Endothelial cell of umbilical vein (primary cell): ENCODE measurements at places on chromosomes 6 and 20. TPM values are rescaled to one million over a fixed set of nuclear protein-coding genes. Genes with fewer than 3 reads are reported as not detected.

Gene EPB41L1
- 11.1 and 12.2 TPM in 2 replicates for total RNA-seq

Gene AIG1
- total RNA-seq = 17.7 and 18.2 TPM in 2 replicates

Gene DNAH8
- total RNA-seq = 0.29 and 0.97 TPM in 2 replicates

Gene PRR18
- total RNA-seq = not detected in 2 replicates

Gene IRAK1BP1
- total RNA-seq = 2.7 and 3.0 TPM in 2 replicates

Gene SLA2
- not detected in 2 replicates for total RNA-seq

Gene RSPH4A
- 0.15 and 0.18 TPM in 2 replicates for total RNA-seq

Gene LGSN
- not detected in 2 replicates for total RNA-seq

Gene MCUR1
- 18.5 and 21.2 TPM in 2 replicates for total RNA-seq

Gene LY6G6D
- not detected in 2 replicates for total RNA-seq

Gene KIFC1
- 63.4 and 65.9 TPM in 2 replicates for total RNA-seq

Gene CDC25B
- 62.2 and 76.5 TPM in 2 replicates for total RNA-seq
